ENCODE measurements at places on chromosomes 5 and 9.

DNA sequence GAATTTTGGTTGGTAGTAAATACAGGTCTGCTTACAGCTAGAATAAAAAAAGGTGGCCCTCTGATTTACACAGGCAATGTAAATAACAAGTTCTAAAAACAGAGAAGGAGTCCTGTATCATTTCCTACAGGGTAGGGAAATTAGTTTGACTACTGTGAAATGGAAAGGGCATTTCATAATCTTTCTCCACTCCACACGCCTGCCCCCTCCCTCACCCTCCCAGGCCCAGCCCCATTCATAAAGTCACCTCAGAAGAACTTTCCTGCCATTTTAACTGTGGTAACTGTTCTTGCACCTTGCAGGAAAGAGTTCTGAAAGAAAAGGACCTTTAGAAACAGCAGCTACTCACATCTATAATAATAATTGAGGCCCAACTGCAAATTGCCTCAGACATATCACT is 69.7 kb downstream of the MEF2C start:
- no peak for DNase-seq

DNA sequence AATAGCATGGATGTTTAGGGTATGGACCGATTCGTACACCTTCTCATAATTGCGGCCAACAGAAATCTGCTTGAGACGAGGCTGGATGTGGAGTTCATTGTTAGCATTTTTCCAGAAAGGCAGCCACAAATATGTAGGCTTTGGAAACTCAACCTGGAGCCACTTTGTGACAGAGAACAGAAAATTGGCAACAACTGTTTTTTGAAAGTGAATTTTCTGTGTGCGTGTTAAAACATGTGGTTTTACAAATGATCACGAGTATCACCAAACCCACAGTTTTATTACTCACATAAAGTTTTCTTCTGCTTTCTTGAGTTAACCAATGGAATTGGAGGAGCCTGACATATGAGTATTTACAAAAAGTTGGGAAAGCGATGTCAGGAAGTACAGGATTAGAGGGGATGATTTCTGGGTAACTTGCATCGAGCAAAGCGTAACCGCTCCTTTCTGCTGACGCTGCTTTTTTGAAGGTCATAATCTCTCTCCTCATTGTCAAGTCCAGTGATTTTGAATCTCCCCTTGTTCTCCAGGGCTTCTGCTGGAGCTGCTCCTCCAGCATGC is 138.5 kb upstream of the TAF11L2 start:
- no peak for DNase-seq

- no peak for DNase-seq
Measured at GRCh38 chr9:86573886-86574285, 219.7 kb upstream of the TUT7 start.

- DNase-seq, result no peak
Measured at GRCh38 chr5:65916636-65917035, 9.7 kb upstream of the ERBIN start.

DNA sequence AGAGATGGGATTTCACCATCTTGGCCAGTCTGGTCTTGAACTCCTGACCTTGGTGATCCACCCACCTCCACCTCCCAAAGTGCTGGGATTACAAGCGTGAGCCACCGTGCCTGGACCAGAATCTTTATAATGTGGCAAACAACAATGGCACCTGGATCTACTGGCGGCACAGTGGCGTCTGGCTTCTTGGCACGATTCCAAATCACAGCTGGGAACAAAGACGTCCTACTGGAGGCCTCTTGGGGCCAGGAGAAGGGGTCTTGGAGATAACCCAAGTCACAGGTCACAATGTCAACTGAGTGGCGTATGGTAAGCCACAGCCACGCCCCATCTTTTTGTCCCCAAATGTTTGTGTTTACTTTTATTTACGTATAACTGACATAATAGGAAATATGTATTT is 77.8 kb upstream of the RAPGEF1 start:
- DNase-seq, result no peak

DNA sequence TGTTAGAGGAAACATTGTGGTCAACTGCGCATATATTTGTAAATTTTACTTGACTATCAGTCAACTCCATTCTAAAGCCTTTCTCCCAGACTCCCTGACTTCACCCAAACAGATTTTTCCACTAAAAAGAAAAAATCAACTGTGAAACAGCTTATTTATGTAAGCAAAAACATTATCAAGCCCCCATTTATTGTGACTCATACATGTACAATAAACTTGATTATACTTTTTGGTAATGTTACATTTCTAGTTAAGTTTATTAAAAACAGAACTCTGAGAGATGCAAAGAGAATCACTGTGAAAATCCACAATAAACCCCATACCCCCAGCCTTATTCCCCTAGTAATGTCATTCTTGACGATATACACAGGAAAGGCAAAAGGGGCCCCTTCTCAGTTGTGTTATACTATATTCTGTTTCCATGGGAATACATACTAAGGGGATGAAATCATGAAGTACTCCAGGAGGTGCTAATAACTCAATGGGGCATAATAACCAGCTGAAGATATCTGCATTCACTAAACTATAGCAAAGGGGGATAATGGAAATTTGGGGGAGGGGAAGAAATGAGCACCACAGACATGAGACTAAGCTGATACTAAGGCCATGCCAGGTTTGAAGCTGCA is 616.0 kb downstream of the ACTL7B start:
- DNase-seq, result no peak

- no peak for DNase-seq
Measured at GRCh38 chr9:114276908-114277821, 45.7 kb upstream of the ORM1 start.

DNA sequence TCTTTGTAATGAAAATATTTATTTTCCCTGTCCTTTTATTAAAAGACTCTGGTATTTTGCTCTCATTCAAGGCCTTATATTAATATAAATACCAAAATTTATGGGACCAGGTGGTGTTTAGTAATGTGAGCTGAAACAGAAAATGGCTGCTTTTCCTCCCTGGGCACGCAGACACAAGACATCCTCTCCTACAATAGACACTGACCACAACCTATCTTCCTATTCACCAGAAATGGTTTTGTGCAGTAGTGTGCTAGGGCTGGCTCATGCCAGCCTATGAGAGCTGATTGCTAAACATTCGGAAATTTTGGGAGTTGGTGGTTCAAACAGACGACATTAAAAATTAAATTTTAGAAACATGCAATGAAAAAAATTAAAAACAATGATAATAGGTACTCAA is 338.2 kb downstream of the BNC2 start:
- no peak for DNase-seq

DNA sequence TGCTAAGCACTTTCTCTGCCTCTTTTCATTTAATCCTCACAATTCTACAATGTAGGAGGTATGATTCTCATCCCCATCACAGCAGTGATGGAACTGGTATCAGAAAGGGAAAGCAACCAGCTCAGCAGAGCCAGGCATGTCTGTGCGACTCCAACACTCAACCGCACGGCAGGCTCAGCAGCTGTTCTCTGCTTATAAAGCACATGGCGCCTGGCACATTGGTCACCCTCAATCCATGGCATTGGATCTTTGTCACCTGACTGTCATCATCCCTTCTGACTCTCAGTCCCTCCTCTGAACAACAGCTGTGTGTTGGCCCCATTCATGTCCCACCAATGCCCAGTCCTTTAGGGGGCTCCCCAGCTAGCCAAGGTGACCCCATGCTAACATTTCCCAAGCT is 45.1 kb upstream of the HAND1 start:
- DNase-seq, result no peak

GRCh38 chr5:149895416-149896345 is 48.9 kb downstream of the PDE6A start:
- no peak for DNase-seq

DNA sequence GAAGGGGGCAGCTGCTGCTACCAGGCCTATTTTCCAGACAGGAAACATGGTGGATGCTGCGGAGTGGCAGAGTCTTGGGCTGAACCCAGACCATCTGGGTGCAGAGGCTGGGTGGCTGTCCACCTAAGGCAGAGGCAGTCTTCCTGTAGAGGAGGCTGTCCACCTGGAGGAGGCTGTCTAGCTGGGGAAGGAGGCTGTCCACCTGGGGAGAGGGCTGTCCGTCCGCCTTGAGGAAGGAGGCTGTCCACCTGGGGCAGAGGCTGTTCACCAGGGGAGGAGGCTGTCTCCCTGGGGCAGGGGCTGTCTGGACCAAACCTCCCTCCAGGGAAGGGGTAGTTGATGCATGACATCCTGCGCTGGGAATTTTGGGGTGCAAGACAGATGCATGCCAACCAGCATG is 39.2 kb upstream of the BARHL1 start:
- no peak for DNase-seq

DNA sequence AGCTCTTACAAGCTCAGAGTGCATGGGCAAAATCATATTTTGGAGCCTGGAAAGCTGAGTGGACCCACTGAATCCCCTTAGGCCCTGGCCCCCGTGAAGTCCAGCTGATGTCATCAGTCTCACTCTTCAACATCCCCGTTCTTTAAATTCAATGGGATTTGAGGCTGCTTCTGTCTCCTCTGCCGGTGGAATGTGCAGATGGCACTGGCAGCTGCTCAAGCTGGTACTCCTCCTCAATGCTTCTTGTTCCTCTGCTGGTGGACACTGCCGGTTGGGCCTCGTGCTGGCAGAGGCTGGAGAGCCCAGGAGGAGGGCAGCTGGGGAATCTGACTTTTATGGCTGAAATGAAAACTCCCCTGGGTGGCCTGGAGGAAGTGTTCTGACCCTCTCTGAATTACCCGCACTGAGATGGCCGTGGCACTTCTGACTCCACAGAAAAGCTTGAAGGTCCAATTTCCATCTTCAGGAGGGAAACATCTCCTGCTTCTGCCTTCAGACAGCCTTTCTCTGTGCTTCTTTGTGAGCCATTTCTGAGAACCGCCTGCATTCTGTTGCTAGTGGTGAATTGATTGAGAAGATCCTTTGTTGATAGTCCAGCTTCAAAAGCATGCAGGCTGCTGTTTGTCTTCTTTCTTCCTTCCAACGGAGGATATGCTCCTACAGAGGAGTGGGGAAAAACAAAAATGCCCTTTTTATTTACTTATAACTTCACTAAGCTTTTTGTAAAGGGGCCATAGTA is 298.9 kb downstream of the TMEM38B start:
- DNase-seq, result no peak

GRCh38 chr5:158770506-158770905 is 329.2 kb downstream of the EBF1 start:
- no peak for DNase-seq

GRCh38 chr9:79403495-79403894 is 168.3 kb upstream of the TLE4 start:
- no peak for DNase-seq

- DNase-seq, result no peak
Measured at GRCh38 chr9:32991897-32992594, 9.4 kb downstream of the APTX start.

DNA sequence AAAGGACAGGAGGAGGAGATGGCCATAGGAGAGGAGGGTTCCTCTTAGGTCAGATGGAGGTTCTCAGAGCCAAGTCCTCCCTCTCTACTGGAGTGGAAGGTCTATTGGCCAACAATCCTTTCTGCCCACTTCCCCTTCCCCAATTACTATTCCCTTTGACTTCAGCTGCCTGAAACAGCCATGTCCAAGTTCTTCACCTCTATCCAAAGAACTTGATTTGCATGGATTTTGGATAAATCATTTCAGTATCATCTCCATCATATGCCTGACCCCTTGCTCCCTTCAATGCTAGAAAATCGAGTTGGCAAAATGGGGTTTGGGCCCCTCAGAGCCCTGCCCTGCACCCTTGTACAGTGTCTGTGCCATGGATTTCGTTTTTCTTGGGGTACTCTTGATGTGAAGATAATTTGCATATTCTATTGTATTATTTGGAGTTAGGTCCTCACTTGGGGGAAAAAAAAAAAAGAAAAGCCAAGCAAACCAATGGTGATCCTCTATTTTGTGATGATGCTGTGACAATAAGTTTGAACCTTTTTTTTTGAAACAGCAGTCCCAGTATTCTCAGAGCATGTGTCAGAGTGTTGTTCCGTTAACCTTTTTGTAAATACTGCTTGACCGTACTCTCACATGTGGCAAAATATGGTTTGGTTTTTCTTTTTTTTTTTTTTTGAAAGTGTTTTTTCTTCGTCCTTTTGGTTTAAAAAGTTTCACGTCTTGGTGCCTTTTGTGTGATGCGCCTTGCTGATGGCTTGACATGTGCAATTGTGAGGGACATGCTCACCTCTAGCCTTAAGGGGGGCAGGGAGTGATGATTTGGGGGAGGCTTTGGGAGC is 3.1 kb downstream of the EGR1 start:
- no peak for DNase-seq

DNA sequence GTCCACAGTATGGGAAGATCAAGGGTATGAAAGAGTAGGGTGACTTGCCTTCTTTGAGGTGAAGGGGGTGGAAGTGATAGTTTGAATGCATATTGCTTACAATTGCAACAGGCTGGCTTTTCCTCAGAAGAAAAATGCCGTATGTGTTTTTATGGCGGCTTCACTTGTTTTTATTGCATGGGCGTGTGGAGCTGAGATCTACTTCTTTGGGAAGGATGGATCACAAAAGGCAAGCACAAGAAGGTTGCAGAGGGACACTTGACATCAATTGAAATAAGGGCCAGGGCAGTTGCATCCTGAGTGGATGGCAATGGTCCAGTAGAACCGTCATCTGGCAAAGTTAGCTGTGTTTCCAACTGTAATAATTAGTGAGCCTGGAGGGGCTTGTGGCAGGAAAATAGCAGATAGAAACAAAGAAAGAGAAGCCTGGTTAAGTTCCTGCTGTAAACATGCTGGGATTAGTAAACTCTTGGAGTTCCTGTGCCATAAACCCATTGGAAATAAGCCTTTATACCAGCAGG is 138.4 kb downstream of the NTRK2 start:
- no peak for DNase-seq

GRCh38 chr9:95075700-95076099 is 241.8 kb downstream of the FANCC start:
- DNase-seq, result no peak

DNA sequence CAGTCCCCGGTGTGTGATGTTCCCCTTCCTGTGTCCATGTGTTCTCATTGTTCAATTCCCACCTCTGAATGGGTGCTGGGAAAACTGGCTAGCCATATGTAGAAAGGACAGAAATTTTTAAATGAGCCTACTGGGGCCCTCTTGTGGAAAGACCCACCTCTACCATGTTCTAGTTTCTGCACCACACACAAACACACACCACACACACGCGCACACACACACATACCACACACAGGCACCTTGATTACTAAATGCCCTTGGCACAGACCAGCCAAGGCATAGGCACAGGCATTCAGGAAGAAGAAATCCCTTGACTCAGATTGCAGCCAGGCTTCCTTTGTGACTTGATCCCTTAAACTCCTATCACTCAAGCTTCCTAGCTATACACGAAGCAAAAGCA is 60.5 kb downstream of the SIL1 start:
- no peak for DNase-seq

- no peak for DNase-seq
Measured at GRCh38 chr9:35858458-35858857, 11.7 kb downstream of the OR13J1 start.

DNA sequence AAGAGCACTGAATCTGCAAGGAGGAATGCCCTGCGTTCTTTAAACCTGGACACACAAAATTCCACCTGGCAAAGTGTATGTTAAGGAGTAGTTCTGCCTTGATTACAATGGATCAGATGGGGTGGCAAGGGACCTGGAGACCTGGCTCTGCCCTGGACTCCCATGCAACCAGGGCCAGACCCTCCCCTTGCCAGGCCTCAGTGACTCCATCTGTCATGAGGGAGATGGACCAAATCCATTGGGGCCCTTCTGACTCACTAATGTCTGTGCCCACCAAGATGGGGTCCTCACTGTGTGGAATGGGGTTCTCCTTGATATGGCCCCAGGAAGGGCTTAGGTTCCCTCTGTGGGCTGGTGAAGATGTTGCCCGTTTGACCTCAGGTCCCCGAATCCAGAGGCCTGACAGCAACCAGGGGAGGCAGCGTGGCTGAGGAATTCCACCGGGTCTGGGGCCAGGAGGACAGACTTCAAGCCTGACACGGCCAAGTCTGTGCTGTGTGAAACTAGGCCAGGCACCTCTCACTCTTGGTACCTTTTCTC is 100.3 kb downstream of the PAX5 start:
- no peak for DNase-seq

Data from activated gamma-delta T cell treated with Interleukin-2 at 50 U/mL for 16 hours (primary cell).